ENCODE measurements at places on chromosomes 2 and 18. TPM values are rescaled to one million over a fixed set of nuclear protein-coding genes. Genes with fewer than 3 reads are reported as not detected.

DNA sequence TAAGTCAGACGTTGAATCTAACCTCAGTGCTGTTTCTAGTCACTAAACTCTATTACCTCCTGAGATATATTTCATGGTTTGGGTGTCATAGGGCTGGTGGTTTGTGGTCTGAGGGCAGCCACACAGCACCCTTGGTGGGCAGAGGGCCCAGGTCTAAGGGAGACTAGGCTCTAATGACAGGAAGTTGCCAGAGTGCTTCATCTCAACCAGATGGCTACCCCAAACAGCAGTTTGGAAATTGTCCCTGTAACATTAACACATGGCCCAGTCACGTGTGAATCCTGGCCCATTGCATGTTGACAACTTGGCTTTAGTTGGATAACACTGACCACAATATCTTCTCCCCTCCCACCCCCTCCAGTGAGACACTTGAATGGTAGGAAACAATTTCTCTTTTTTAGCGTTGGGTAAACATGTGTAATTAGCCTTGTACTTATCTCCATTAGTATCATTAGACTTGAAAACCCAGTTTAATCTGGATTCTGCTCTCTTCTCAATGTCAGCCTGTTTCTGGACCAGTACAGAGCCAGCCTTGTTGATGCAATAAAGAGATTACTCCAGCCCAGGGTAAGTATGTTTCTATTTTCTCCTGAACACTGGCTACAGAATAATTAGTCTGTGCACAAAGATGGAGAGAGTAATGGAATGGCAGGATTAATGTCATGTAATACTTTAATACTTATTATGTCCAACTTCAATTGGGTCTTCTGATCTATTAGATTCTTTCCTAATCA lies 187.8 kb upstream of the SIX3 start:
- DNase-seq = no peak

DNA sequence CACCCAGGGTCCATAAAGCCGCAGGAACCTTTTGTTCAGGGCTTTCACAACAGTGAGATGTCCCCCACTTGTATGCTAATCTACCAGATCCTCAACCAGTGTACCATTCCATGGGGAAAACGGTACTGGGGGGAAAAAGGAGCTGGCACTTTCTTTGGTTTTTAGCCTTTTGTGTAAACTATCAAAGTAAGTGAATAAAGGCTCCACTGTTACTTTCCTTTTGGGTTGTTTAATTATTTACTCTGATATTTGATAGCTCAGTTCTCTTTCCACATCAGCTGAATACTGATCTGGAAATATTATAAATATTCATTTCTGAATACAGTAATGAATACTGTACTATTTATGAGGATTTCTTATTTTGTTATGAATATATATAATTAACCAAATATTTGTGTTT lies 20.3 kb downstream of the HADHA start:
- DNase-seq = no peak

Gene NMS
- total RNA-seq = not detected

DNA sequence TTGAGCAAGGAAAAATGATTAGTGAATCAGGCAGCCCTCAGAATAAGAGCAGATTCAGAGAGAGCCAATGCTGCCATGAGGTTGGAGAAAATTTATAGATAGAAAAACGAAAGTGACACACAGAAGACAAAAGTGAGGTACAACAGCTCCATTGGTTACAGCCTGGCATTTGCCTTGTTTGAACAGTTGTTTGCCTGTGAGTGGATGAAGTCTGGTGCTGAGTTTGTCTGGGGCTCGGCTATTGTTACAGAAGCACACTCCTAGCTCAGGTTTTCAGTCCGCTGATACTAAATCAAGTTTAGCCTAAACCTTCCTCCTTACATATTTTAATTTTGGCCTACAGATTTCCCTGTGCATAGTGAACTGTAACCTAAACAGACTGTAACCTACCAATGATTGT lies 387.8 kb upstream of the RAB12 start:
- no peak for DNase-seq

DNA sequence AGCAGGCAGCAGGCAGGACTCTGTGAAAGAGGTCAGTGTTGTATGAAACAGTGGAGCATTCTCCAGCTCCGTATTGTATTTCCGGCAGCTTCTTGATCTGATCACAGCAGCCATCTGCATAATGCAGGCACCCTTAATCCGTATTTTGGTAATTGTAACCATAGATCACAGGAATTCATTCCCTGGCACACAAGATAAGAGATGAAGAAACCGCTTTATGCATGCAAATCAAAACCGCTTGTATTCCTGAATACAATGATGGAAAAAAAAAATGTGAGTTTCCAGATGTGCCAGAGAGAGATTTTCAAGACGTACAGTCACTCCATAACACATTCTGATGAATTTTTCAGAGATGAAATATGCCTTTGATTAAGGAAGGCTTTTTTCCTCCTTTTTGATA lies 221.3 kb downstream of the ACKR3 start:
- DNase-seq = no peak

GRCh38 chr2:199459286-199460100 lies 1.8 kb upstream of the SATB2 start:
- DNase-seq = peak; percentile 81

All from OCI-LY7 (cell line).